ENCODE measurements at places on chromosomes 7 and 10.

DNA sequence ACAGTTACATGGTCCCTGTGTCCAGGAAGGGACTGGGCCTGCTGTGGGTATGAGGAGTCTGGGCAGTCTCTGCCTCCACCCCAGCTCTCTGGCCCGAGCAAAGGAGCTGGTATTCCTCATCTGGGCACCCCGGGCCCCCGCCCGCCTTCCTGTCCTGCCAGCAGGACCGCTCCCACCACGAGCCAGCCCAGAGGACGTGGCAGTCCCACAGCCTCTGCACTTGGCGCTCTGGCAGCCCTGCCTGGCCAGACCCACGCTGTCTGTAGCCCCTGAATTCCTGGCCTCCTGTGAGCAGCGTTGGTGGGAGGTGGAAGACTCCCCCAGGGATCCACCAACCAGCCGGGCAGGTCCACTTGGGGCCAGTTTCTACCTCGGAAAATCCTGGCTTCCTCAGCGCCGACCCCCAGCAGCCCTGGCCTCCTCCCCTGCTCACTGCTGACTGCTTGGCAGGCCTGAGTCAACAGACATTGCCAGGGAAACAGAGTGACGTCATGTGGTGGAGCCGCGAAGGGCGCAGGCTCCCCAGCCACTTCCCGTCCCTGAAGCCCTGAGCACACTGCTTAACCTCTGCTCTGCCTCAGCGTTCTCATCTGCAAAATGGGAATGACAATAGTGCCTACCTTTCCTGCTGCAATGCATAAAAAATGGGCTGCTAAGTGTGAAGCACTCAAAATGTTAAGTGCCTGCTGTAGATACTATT lies 21.6 kb upstream of the LIMK1 start:
- DNase-seq = peak; percentile 32

GRCh38 chr7:21377545-21377944 lies 50.3 kb upstream of the SP4 start:
- no peak for DNase-seq

DNA sequence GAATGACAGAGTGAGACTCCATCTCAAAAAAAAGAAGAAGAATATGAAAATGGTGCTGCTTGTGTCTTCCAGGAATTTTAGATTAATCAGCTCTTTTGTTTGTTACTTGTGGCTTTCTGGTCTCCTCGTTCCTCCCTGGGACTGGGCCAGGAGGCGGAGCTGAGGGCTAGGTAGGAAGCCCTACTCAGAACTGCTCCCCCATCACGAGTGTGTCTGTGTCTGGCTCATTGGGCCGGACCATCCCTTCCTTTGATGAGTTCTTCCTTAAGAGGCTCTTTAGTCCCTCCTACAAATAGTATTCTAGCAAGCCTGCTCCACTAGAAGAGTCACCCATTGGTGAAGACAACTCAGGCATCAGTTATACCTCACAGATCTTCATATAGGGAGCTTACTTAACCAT lies 56.8 kb upstream of the YAE1 start:
- DNase-seq = no peak

- no peak for DNase-seq
Observed at GRCh38 chr7:141702047-141702567, at the start of gene DENND11. DENND11 (minus strand) TSS chr7:141702166; CDS start chr7:141702153, 13 bp downstream.

- no peak for DNase-seq
Observed at GRCh38 chr7:27590416-27590815, 72.3 kb downstream of the HIBADH start.

- no peak for DNase-seq
Observed at GRCh38 chr7:39609113-39609934, 14.0 kb upstream of the RALA start.

GRCh38 chr10:104144931-104145330 lies 23.0 kb downstream of the SFR1 start:
- no peak for DNase-seq

DNA sequence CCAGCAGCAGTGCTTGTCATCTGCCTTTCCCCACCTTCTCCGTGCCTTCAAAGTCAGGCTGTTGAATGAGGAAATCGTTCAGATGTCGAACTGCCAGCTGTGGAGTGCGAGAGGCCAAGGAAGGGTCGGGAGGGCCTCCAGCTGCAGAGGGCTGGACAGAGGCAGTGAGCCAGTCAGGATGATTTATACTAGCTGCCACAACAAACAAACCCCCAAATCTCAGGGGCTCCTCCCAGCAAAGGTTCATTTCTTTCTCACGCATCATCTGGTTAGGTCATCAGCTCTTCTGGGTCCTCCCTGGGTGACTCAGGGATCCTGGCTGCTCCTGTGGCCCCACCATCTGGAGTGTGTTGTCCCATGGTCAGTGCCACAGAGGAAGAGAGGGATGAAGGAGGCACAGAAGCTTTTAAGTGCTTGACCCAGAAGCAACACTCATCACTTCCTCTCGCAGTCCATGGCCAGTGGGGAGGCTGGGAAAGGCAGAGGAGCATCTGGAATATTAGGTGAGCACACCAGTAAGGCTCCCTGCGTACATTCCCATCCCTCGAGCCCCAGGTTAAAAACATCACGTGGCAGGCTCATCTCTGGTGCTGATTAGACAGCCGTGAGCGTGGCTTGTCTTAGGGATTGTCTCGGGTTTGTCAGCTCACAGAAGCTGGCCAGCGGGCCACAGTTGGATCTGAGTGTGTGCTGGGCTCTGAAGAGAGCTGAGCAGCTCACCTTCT lies 140.7 kb downstream of the RGS10 start:
- no peak for DNase-seq

DNA sequence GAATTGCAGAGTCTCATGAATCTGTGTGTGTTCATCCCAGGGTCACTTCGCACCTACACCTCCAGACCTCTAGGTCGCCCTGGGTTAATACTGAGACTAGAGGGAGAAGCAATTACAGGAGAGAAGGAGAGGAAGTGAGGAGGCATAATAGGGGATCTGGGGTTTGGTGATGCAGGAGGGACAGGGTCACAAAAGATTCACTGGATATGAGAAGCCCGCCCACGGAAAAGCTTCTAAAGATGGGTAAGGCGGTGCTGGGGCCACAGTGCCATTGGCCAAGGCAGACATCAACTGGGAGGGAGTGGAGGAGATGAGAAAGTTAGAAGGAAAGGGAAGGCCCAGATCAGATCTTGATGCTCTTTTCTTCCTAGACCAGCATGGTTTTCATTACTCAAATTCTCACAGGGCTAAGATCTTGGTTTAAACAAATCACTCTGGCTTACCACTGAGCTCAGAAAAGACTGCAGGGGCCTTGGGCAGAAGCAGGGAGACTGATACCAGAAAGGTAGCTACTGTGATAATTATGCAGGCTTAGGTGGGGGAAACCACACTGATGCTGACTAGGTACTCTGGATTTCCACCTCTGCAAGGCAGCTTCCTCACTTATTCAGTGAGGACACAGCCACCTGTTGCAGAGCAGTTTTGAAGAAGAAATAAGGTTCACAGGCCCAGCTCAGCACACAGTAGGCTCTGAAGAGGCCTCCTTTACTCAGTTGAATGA lies 17.4 kb upstream of the ZNF273 start:
- no peak for DNase-seq

DNA sequence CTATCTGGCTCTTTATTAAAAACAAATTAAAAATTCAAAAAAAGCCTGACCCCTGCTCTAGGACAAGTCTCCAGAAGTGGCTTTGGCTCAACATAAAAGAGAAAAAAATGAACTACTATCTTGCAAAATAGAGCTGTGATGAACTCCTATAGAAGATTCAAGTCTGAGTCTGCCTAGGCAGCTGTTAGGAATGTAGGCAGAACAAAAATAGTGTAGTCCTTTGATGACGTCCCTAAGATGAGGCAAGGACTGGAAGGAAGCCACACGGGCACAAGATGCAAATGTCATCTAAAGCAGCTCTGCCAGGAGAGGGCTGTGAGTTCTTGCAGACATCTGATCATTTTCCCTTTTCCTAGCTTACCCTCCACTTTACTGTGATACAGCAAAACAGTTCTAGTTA lies 20.5 kb downstream of the ASNS start:
- no peak for DNase-seq

- no peak for DNase-seq
Observed at GRCh38 chr7:7335215-7335614, 152.9 kb downstream of the C1GALT1 start.

GRCh38 chr7:22972207-22972606 lies 41.7 kb downstream of the HYCC1 start:
- DNase-seq = no peak

- DNase-seq = no peak
Observed at GRCh38 chr10:124865676-124866075, 64.1 kb downstream of the ABRAXAS2 start.

- DNase-seq = no peak
Observed at GRCh38 chr10:24128066-24128730, 80.7 kb upstream of the KIAA1217 start.

DNA sequence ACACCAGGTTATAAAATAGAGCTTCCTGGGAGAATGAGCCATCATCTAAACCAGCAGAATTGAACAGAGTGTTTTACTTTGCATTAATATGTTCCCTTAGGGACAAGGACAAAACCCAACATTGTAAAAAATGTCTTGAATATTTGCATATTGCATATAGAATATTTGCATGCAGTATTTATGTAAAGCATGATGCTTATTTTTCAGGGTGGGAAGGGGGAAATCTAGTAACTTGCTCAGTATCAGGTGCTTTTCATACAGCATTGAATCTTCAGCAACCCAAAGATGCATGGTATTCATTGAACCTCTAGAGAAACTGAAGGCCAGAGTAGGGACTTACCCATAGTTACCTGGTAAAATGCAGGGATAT lies 409.2 kb upstream of the ZMIZ1 start:
- DNase-seq = no peak

DNA sequence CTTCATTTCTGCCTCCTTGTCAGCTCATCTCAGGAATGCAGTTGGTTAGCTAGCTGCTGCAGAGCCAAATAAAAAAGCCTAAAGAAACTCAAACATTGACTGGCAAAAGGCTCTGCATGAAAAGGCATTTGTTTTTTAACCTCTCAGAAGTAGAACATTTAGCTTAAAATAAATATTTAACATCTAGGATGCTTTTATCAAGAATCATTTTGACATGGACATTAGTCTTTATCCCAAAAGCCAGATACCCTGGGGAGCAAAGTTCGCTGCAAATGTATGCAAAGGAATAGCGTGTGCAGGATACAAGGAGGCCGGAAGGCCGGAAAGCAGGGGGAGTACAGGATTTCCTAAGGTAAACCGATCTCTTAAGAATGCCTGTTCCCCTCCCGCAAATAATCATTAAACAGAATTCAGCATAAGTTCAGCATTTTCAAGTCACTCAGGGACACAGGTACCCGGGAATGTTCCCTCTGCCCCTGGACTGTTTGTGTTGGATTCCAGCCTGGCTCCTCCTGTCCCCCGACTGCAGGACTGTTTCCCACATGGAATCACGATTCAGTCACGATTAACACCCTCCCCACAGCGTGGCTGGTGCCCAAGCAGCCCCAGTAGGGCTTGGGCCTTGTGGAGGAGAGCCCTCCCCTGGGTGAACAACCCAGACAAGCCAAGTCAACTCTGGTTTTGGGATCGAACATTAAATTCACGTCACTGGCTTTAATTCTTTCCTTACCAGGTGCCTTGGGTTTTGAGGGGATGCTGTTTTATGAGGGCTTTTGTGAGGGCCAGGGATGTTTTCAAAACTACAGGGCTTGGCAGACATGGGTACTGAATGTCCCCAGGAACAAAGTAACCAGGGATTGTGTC lies 97.8 kb downstream of the HIPK2 start:
- DNase-seq = no peak

DNA sequence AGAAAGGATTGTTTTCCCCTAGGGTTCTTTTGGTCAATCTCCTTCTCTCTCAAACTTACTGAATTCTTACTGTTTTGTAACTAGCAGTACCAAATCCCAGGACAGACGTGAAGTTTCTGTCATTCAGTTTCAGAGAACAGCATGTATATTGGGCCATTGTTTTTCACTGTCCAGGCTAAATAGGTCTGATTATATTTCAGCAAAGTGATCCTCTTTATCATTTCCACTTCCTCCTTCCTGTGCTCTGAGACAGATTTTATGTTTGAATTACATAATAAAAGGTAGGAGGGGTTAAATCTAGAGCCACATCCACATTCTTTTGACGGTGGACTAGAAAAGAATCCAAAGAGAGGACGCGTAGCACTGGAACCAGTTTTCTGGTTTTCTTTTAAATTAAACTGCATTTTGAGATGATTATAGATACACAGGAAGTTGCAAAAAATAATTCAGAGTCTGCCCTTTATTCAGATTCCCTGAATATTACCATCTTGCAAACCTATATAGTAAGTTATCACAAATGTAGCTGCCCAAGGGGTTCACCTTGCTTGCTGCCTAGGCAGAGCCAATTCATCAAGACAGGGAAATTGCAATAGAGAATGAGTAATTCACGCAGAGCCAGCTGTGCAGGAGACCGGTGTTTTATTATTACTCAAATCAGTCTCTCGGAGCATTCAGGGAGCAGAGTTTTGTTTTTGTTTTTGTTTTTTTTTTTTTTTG lies 40.1 kb downstream of the AKR1E2 start:
- DNase-seq = no peak

DNA sequence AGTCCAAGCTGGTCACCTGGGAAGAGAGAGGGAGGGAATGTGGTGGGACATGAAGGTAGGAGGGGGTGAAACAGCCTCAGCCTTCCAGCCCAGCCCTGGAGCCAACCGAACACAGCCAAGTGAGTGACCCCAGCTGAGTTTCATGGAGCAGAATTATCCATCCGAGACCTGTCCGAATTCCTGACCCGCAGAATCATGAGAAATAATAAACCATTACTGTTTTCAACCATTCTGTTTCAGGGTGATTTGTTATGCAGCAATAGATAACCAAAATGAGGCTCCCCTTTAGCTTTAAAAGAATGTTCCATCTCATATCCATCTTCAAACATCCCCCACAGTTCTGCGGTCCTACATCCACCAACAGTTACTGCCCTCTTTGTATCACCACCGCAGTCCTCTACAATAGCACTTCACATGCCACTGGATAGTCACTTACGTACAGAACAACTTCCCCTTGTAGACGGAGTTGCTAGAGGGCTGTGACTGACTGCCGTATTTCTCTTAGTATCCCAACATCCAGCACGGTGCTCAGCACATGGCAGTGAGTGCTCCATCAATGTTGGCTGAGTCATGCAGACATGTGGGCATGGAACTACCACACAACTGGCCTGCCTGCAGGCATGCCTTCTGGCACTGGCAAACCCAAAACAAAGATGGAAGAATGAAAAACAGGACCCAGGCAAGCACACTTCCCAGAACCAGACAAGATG lies 18.5 kb downstream of the KIAA1549 start:
- DNase-seq = no peak

DNA sequence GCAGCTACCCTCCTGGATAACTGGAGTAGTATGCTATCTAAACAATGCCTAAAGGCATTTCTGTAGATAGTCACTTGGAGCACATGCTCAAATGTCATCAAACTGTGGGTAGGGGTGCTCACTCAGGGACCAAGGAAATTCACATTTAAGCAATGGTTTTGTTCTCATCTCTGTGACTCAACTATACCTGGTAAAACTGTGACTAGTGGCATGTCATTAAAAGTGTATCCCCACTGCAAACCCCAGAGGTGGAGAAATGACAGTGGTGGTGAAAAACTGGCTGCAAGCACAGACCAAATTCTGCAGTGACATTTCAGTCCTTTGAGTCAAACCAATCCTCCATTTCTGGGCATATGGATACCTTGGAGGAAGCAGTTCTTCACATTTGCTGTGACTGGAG lies 134.2 kb upstream of the EFCAB10 start:
- DNase-seq = no peak

GRCh38 chr7:140990193-140990962 lies 24.4 kb downstream of the MRPS33 start:
- no peak for DNase-seq

- DNase-seq = no peak
Observed at GRCh38 chr7:20560325-20561180, 54.9 kb upstream of the ABCB5 start.

- no peak for DNase-seq
Observed at GRCh38 chr7:90401989-90402388, 1.3 kb upstream of the CLDN12 start.

- DNase-seq = no peak
Observed at GRCh38 chr10:125201791-125202622, 41.6 kb upstream of the CTBP2 start.
